ENCODE measurements at places on chromosomes 1 and 21. TPM values are rescaled to one million over a fixed set of nuclear protein-coding genes. Genes with fewer than 3 reads are reported as not detected.

DNA sequence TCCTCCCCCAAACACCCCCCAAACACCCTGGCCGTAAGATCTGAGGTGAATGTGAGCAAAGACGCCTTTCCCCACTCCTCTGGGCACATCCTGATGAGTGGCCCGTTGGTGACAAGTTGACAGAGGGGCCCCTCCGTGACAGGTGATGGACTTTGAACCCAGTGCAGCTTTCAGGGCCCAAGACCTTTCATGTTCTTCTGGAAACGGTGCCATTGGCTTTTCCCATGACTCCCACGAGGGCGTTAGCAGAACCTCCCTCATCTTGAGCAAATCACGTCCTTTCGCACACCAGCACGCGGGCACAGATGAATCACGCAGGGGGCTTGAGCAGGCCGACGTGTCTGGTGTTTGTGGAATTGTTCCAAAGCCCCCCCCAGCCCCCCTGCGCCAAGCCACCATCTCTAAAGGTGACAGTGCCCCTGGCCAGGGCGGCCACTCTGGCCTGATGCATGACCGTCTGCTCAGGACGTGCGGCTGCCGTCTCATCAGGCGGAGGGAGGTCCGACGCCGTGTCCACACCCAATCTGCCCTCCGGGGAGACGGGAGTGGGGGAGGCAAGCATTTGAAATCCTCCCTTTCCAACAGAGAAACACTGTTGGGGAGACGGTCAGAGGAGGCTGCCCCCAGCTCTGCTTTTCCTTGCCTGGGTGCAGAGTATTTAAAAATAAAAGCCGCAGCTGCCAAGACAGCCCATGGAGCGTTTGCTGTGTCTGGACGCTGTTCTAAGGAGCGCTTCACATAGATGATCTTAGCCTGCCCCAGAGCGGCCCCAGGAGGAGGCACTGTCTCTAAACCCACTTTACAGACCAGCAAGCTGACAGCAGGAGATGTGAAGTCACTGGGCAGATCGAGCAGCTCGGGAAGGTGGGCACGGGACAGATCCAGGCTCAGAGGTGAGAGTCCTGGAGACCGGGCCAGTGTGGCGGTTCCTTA, 98.3 kb upstream of the ARHGEF16 start:
- DNase-seq, result no peak

DNA sequence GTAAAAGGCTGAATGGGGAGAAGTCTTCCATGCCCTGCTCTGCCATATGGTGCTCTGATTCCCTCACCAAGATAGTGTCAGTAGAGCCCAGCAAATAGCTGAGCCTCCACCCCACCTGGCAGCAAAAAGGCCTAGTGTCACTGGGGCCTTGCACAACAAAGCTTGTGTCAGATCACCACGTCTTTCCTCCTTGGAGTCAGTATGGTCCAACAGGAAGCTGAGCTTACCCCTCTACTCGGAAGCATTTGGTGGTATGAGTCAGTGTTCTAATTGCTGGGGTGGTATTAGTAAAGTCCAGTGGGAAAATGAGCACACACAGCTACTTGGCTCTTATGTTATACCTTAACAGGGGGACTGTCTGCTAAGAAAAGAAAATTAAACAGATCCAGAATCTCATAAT, 18.7 kb upstream of the RRP15 start:
- no peak for DNase-seq

DNA sequence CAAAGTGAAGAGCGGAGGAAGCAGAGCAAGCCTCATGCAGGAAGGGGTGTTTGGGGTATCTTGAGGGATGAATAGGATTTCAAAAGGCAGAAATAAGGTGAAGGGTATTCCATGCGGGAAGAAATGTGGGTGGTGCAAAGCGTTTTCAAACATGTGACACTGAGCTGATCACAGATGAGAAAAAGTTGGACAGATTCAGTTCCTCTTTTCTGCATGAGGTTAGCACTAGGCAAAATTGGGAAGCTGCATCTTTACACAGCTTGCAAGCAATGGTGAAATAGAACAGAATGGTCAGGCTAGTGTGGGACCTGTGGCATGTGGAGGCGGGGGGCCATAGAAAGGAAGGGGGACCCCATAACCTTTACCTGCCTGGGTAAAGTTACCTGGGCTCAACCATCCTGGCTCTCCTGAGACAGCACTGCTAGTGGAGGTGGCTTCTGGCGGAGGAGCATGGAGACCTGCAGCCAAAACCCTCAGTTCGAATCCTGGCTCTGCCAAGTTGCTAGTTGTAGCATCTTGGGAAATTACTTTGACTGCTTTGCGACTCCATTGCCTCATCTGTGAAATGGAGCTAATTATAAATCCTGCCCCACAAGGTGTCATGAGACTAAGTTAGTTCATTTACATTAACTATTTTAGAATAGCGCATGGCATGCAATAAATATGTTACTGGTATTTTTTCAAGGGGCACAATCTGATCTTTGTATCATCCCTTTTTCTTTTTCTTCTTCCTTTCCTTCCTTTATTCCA, 16.4 kb downstream of the KCNA10 start:
- DNase-seq, result no peak

DNA sequence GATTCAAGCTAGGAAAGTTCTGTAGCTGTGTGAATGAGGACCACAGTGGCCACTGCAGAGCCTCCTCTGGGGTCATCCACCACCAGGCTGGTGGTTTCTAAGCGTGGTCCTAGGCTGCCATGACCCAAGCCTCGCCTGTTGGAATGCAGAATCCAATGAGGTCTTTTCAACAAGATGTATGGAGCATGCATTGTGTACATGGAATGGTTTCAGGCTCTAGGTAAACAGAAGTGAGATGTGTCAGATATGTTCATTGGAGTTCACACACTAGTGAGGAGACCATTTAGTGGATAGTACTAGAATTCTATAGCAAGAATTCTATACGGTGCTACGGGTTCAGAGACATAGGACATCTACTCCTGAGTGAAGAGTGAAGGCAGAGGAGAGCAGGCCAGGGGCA, 10.7 kb downstream of the RNU5D-1 start:
- no peak for DNase-seq

The TMPRSS15 gene
- not detected for total RNA-seq
